Stimulated activated CD8-positive, alpha-beta memory T cell treated with anti-CD3 and anti-CD28 coated beads, Interleukin-4, amount 100 ng/mL, for 1 hour (primary cell): ENCODE measurements at places on chromosomes 5 and 9.

GRCh38 chr5:90477621-90478215 lies 3.1 kb downstream of the POLR3G start:
- no peak for DNase-seq

- DNase-seq = no peak
Observed at GRCh38 chr5:176985516-176985915, 21.1 kb downstream of the UIMC1 start.

DNA sequence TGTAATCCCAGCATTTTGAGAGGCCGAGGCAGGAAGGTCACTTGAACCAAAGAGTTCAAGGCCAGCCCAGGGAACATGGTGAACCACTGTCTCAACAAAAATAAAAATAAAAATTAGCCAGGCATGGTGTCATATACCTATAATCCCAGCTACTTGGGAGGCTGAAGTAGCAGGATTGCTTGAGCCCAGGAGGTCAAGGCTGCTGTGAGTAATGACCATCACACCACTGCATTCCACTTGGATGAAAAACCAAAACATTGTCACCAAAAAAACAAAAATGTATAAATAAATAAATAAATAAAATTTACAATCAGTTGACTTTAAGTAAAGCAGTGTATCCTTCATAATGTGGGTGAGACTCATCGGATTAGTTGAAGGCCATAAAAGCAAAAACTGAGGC lies 541.4 kb downstream of the CSNK1G3 start:
- DNase-seq = no peak

- DNase-seq = peak; percentile 31
Observed at GRCh38 chr9:132169672-132170392, 8.0 kb downstream of the NTNG2 start.

DNA sequence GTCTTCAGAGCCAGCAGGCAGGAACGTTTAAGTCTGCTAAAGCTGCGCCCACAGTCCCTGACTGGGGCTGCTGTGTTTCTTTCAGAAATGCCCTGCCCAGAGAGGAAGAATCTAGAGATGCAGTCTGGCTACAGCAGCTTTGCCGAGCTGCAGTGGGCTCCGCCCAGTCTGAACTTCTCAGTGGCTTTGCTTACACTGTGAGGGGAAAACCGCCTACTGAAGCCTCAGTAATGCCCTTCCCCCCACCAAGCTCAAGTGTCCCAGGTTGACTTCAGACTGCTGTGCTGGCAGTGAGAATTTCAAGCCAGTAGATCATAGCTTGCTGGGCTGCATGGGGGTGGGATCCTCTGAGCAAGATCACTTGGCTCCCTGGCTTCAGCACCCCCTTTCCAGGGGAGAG lies 78.4 kb downstream of the SREK1 start:
- DNase-seq = no peak

DNA sequence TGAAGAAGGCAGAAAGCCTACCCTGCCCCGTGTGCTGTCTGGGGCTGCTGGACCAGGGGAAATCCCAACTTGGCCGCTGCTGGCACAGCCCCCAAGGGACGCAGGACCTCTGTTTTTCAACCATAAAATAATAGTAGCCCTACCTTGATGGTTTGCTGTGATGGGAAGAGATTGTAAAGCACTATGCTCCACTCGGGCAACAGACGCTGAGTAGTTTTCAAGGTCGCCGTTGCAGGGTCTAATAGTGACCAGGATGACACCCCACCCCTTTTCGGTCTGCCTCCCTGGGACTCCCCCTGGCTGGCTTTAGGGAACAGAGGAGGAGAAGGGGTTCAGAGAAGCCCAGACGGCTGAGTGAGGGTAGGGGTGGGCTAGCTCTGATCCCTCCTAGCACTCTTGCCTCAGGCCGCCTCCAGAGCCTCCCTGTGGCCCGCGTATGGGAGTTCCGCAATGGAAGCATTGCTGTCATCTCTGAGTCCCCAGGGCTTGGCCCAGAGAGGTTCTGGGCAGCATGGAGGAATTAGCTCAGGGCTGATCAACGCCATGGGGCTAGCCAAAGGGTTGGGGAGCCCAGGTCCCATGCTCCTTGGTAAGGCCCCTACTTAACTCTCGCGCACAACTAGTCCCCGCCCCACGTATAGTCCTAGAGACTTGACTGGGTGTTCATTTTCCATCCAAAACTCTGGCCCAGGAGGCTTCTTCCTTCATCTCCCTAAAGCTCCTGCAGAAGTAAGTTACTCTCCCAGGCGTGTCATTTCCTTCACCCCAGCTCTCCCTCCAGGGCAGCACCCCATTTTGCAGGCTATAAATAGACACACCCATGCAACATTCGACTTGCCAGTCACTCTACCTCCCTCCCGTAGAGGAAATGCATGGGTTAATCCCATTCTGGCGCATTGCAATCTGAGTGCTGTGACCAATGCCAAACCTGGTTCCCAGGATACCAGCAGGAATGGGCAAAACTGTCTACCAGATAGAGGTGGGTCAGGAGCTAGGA lies 1.1 kb upstream of the IRF1 start:
- no peak for DNase-seq

DNA sequence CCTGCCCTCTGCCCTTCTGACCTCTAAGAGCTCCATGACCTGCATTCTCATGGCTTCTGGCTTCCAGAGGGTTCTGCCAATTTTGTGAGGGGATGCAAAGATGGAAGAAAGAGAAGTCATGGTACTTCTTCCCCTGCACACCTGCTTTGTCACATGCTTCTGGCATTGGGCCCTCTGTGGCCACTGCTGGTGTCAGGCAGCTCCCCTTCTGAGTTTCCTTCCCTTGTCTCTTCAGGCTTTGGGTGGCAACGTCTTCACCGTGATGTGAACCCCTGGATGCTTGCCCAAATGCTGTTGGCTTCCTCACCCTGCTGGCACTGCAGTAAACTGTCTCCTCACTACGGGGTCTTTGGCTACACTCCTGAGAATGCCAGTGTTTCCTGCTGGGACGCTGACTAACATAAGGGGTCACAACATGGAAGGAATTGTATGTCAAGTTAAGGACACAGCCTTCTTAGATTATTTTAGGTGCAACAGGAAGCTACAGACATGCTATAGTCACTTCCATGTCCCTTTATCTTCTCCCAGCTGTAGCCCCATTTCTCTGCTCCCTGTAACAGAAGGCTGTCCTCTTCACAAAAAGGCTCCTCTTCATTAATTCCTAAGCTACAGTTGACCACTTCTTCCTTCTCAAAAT lies 8.9 kb upstream of the CLINT1 start:
- DNase-seq = no peak

GRCh38 chr9:34271265-34272006 lies 57.6 kb downstream of the KIF24 start:
- DNase-seq = no peak

DNA sequence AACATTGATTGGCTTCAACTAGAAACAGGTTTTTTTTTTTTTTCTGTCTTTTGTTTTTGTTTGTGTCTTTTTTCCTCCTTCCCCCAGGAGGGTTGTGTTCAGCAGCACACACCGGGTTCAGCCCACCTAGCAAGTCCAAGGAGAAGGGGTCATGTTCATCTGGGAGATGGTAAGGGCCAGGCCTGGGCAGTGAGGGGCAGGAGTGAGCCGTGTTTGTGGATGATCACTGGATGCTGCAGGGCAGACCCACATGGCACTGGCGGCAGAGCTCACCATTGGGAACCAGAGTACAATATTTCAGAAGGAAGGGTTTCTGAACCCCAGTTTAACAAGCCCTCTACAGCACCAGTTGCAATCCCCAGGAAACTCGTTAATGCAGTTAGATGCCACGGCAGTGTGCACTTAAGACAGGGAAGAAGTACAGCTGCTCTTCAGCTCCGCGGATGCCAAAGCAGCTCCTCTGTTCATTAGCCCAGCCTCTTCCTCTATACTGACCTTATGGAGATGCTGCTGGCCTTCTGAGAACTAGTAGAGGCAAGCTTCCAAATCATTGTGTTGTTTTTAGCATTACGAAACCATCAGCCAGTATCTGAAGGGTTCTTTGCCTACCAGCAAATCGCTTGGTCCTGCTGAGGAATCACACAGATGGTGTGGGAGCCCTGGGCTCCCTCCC lies 508.2 kb upstream of the WWC1 start:
- no peak for DNase-seq

DNA sequence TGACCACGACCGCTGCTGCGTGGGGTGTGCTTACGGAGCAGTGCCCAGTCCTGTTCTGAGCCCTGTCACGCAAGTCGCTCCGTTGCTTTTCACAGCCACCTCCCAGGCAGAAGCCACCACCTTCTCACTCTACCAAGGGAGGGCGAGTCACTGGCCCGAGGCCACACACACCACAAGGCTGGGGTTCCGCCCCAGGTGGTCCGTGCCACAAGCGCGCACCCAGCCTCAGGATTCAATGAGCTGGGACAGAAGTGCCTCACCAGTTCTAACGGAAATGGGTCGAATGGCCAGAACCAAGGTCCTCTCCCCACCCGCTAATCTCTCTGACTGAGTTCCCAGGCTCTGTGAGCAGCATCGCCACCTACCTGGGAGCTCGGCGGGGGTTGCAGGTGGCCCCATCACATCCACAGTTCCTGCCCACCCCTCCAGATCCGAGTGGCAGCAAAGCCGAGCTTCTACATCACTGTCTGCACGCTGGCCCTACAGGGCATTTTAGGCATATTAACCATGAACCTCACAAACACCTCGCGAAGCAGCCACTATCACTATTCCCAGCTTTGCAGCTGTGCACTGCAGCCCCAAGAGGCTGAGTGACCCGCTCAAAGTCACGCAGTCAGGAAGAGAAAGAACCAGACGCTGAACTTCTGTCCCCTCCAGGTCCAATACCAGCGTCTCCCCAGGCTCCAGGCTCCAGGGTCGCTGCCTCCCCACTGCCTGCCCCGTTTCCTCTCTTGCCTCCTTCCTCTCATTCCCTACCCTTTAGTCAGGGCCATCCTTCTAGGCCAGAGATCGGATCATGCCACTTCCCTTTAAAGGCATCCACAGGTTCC lies 92.1 kb upstream of the PHYKPL start:
- no peak for DNase-seq

- DNase-seq = no peak
Observed at GRCh38 chr5:141881886-141882285, 3.7 kb upstream of the PCDH1 start.
